ENCODE measurements at places on chromosomes 3 and 15.

- DNase-seq: no peak
Measured at GRCh38 chr3:69484507-69485393, 98.9 kb upstream of the FRMD4B start.

- DNase-seq: no peak
Measured at GRCh38 chr3:156135921-156136638, 15.7 kb downstream of the KCNAB1 start.

- no peak for DNase-seq
Measured at GRCh38 chr3:174857301-174857700, 1.8 kb upstream of the NAALADL2 start.

DNA sequence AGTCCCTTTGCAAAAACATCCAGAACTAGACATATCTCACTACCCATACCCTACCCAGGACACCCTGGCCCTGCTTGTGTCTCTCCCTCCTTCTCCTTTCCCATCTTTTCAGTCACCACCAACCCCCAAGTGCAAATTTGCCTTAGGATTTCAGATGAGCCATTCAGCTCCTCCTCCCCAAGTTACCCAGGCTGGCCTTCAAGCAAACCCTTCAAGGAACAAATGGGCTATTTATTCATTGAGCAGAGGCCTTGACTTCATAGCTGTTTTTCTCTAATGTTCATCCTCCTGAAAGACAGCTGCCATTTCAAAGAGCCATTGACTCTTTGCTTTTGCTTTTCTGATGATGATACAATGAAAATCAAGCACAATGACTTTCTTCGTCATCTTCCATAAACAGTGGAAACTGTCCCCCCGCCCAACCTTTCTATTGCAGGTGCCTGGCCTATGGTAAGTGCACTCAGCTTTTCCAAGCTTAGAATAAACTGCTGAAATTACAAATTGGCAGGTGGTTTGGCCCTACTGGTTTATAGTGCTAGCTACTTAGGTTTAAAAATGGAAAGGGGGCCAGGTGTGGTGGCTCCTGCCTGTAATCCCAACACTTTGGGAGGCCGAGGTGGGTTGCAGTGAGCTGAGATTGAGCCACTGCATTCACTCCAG, 26.1 kb upstream of the KLHL6 start:
- no peak for DNase-seq

GRCh38 chr15:61910839-61911369, 149.3 kb downstream of the VPS13C start:
- DNase-seq: no peak

- no peak for DNase-seq
Measured at GRCh38 chr3:139457066-139457465, 19.2 kb downstream of the RBP2 start.

DNA sequence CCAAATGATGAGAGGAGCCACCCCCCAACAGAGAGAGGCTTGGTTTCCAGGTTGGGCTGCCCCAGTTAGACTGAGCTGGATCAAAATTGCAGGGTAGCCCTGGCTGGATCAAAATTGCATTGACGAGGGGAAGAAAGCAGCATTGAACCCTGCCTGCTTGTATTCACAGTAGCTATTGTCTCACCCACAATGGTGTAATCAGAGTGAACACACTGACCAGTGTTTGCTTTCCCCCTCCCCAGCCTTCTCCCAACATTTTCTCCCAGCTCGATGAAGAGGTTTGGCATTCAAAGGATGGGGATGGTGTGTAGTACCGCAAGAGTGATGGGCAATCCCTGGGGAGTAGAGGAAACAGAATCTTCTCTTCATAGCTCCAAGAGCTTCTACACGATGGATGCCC, 223.8 kb downstream of the ADAMTS9 start:
- no peak for DNase-seq

- DNase-seq: no peak
Measured at GRCh38 chr3:170226426-170226960, 4.3 kb downstream of the PRKCI start.

GRCh38 chr15:67117370-67117769, 52.0 kb downstream of the SMAD3 start:
- no peak for DNase-seq

- DNase-seq: no peak
Measured at GRCh38 chr3:174049472-174049871, 651.9 kb downstream of the NLGN1 start.

DNA sequence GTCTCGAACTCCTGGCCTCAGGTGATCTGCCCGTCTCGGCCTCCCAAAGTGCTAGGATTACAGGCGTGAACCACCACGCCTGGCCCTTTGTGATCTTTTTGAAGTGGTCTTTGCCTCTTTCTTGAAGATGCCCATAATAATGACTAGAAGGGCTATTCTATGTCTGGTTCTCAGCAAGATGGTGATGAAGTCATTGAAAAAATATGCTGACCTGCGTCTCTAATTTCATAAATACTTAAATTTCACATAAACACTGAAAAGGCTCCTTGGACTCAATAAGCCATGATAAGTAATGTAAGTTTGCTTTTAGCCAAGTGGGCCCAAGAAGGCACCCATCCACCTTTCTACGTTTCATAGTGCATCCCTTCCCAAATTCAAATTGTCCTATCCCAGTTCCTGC, 775 bp upstream of the MAPK6 start:
- no peak for DNase-seq

GRCh38 chr15:72515591-72516389, 41.7 kb downstream of the ARIH1 start:
- peak; percentile 23 for DNase-seq

GRCh38 chr3:81197386-81197785, 564.1 kb downstream of the GBE1 start:
- DNase-seq: no peak

DNA sequence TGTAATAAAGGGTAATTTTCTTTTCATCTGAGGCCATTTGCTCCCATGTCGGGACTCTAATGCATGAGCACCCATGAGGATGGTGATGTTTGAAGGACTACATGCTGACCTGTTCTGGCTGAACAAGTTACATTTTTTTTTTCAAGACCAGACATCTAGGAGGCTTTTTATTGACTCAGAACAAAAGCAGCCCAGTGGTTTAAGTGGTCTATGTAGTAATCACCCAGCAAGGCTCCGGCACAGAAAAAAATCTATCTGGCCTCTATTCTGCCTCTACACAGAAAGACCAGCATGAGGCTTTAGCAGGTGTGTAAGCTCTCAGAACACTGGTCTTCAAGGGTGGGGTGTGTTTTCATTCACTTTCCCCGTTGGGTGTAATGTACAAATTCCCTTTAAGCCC, 95.1 kb upstream of the ZBED2 start:
- DNase-seq: no peak

DNA sequence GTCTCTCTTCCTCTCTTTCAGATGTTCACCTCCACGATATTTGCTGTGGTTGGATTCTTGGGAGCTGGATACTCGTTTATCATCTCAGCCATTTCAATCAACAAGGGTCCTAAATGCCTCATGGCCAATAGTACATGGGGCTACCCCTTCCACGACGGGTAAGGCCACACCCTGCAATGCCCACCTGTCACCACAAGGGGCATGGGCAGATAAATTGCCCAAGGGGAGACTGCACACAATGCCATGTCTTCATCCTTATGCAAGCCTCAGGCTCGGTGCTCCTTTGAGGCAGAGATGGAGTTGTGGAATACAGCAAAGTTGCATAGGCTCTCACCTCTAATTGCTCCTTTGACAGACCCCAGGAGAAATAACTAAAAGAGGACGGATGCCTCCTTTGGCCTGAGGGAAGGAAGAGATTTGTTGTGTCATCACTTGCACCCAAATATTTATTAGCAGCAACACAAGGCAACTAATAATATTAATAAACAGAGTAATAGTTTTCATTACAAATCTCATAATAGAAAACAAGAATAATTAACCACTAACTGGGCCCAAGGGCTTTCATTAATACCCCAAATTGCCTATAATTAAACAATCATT, 13.2 kb downstream of the TM4SF4 start:
- no peak for DNase-seq
